Tibial nerve (tissue), 4 donors: ENCODE measurements at places on chromosomes 5 and 9. TPM values are rescaled to one million over a fixed set of nuclear protein-coding genes. Genes with fewer than 3 reads are reported as not detected.

DNA sequence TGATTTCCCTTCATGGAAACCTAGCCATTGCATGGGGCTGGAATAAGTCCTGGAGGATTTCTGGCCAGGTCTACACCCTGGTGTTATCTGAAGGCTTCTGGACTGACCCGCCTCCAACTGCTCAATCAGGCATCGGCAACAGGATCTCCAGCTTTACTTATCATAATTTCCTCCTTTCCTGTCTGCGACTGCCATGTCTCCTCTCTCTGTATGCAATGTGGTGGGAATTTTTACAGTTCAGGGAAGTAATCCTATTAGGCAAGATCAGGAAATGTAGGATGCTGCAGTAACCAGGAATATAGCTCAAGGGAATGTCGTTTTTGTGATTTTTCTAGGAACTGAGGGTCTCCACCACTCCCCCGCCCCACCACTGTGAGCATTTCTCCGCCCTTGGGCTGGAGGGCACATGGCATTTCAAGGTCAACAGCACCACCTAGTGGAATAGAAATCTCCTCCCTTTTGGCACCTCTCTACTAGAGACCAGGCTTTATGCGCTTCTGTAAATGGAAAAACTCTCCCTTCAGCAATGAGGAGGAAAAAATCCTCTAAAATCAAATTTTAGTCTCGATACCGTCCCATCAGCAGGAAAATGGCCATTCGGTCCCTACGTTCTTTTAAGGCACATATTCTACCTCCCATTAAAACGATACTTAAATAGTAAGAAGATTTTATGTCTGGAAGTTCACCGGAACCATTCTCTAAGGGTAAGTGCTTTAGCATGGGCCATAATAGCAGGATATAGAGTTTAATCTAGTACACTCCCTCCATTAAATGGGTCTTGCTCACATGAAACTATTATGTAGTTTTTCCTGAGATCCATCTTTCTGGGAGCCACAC lies 93.0 kb downstream of the YTHDC2 start:
- DNase-seq, result peak; percentile 64

- DNase-seq, result no peak
Observed at GRCh38 chr5:50595199-50595598, 71.2 kb upstream of the PARP8 start.

GRCh38 chr5:91486638-91487037 lies 103.5 kb upstream of the ARRDC3 start:
- DNase-seq, result no peak

DNA sequence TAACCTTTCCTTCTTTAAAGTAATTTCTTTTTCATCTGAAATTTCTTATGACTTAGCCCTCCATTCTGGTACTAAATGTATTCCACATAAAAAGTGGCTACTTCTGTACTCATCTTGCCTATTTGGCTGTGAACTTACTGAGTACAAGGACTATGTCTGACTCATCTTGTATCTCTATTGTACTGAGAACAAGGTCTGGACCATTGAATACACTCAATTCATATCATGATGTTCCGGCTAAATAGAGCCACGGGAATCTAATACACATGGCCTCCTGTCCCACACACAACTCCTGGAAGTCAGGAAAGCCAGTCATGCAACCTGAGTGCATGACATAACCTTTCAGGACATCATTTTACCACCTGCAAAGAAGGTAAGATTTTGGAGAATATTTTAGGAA lies 203.9 kb downstream of the PLK2 start:
- DNase-seq, result no peak

DNA sequence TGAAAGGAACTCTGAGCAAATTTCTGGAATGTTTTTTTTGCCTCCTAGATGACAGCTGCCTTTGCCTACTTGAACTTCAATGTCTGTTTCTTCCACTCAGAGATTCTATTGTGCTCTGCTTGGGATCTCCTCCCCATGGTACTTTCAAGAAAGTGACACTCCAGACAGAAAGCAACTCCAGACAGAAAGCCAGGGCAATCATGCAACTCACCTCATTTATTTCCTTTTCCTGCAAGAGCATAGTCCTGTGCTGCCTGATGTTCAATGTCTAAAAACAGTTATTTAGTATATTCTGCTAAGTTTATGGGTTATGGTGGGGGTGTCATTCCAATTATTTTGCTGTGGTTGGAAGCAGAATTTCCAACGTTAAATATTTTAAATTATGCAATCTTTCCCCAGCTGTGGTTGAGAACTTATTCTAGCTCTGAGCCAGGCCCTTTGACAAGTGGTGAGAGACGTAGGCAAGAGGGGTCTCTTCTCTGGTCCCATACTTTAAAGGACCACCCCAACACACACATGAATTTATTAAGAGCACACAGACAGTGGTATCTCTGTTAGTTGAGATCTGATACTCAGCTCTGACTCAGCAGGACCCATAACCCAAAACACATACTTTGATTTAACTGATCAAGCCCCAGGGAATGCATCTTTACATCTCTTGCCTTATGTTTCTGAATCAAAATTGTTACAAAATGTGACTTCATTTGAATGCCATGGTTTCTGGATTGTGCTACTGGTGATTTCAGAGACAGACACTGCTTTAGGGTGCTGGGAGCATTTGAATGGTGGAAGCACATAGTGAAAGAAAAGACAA lies 39.5 kb upstream of the MAMDC2 start:
- no peak for DNase-seq

DNA sequence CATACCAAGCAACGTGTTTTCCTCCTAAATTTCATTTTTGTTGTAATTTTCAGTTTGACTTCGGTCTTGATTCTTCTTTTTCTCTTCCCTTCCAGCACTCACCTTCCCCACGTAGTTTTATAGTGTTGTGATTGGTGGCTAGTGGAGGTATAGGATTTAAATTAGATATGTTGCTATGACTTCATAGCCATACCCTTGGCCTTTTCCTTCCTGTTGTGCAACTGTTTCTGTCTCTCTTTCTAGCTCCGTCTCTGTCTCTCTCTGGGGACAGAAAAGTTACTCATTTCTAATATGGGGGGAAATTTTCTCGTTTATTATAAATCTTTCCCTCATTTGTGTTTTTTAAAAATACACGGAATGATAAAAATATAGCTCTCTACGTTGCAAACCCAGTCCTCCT lies 20.6 kb upstream of the C5orf24 start:
- no peak for DNase-seq

Gene TMEM252
- not detected for total RNA-seq

Gene CCL19
- total RNA-seq, result not detected

Gene PRR16
- 5.1 TPM for total RNA-seq
